Naive thymus-derived CD8-positive, alpha-beta T cell (primary cell): ENCODE measurements at places on chromosomes 4 and X.

DNA sequence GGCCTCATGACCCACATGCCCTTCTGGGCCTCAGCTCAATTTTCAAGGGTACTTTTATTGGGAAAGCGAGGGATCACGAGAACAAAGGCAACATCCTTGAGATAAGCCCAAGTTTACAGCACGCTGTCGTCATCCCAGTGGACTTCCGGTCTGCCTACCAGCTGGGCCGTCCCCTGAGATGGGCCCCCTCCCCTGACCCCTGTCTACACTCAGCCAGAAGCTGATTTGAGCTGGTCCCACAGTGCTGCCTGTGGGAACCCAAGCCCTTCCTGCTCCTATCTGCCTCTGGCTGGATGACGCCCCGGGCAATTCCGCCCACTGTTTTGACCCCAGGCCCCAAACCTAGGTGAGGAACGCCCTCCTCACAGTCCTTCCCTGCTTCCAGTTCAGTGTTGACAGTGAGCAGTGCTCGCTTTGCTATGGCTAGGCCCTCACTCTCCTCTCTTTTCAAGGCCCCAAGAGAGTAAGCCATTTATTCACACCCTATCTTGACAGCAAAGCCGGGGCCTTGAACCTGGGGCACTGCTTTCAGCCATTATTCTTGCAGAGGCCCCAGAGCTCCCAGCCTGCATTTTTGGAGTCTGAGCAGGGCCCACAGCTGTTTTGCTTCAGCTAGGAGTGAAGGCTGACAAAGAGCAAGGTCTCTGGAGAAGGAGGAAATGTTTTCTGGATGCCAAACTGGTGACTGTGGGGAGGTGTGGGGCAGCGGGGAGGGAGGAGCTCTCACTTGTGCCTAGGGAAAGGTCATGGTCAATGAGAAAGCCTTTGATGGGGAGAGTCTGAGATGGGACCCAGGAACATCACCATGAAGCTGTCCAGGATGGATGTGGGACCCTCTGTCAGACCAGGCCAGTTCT is 164.6 kb upstream of the BCOR start:
- DNase-seq: no peak

GRCh38 chr4:118816538-118817177 is 19.3 kb downstream of the SEC24D start:
- DNase-seq: no peak

- no peak for DNase-seq
Measured at GRCh38 chrX:101163166-101163565, 56.4 kb upstream of the DRP2 start.

DNA sequence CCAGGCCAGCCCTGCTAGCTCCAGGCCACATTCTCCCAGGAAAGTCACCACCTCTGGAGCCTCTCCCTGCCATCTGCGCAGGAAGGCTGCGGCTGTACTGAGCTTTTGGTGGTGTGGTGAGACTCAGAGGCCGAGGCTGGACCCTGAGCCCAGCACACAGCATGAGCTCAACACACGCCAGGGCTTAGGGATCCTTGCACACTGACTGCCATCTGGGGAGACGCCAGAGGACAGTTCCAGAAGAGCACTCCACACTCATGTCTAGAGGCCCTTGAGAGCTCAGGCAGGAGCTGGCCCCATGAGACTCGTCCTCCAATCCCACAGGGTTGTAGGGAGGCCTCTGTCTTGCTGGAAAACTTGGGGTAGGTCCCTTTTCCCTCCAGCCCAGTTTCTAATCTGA is 40.6 kb downstream of the ABLIM2 start:
- no peak for DNase-seq

- DNase-seq: no peak
Measured at GRCh38 chr4:83875437-83875836, 339.5 kb downstream of the GPAT3 start.

DNA sequence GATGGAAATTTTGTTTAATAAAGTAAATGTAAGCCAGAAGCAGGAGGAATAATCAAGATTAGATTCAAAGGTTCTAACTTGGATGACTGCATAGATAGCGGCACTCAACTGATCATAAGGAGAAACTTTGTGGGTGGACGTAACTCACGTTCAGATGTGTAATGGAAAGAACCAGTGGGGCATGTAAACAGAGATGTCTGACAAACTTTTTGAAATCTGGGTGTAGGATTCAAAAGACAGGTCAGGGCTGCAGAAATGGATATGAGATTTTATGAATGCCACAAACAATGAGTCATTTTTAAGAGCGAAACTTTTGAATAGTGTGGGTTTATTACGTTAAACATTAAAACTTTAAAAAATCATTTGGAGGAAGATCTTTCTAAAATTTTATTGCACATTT is 375.6 kb downstream of the GBA3 start:
- no peak for DNase-seq
